ENCODE measurements at places on chromosomes 12 and 14. TPM values are rescaled to one million over a fixed set of nuclear protein-coding genes. Genes with fewer than 3 reads are reported as not detected.

MAX gene
- 38.0 TPM for total RNA-seq

SLC8A3 gene
- 18.9 TPM for total RNA-seq

DCN gene
- total RNA-seq: 120 TPM

GNB3 gene
- total RNA-seq: 5.5 TPM

MIP gene
- not detected for total RNA-seq

KCNJ8 gene
- 4.1 TPM for total RNA-seq

NR2C1 gene
- 71.0 TPM for total RNA-seq

STON2 gene
- total RNA-seq: 29.9 TPM

COL2A1 gene
- total RNA-seq: 11.7 TPM

GALNT8 gene
- 26.1 TPM for total RNA-seq

GPR84 gene
- 0.36 TPM for total RNA-seq

TGM1 gene
- 1.1 TPM for total RNA-seq

FAIM2 gene
- total RNA-seq: 14.1 TPM

ITGB7 gene
- total RNA-seq: not detected

TMEM132D gene
- 22.0 TPM for total RNA-seq

LALBA gene
- not detected for total RNA-seq

OTUB2 gene
- total RNA-seq: 6.3 TPM

POTEM gene
- not detected for total RNA-seq

CAPZA3 gene
- total RNA-seq: not detected

IL22 gene
- total RNA-seq: 0.82 TPM

ADAM20 gene
- total RNA-seq: 7.1 TPM

CKB gene
- total RNA-seq: 155 TPM

CLEC12A gene
- not detected for total RNA-seq

ACOT6 gene
- not detected for total RNA-seq

KRT86 gene
- not detected for total RNA-seq

KRT81 gene
- not detected for total RNA-seq

SLC41A2 gene
- total RNA-seq: 70.6 TPM

SLC38A4 gene
- total RNA-seq: 1.4 TPM

KRT80 gene
- total RNA-seq: not detected

CPNE6 gene
- total RNA-seq: 0.36 TPM
